ENCODE measurements at places on chromosomes 2 and 18.
A peak's percentile ranks its signal among the peaks of the same experiment; 100 is the strongest.

DNA sequence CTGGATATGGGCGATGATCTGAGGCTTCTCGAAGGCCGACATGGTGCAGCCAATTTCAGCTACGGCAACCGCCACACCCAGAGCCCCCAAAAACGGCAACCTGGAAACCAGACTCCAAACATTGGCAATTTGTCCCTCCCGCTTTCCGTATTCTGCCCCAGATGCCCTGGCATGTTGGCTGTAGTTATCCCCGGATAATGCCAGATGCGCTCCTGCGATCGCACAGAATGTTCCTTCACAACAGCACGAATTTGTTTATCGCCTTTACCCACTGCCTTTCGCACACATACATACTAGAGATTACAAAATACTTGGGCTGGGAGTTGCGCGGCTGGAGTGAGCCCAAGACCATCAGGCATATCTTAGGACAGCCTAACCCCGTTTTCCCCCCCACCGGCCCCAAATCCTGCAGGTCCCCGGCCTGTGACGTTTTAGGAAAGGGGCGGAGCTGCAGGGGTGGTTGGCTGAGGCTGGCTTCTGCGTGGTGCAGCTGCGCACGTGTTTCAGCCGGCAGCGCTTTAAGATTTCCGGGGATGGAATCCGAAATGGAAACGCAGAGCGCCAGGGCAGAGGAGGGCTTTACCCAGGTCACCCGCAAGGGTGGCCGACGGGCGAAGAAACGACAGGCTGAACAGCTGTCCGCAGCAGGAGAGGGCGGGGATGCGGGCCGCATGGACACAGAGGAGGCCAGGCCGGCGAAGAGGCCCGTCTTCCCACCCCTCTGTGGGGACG is at the start of gene PNO1:
PNO1 (plus strand) TSS at position 487 of the 732 bp plus-strand sequence; CDS start at position 534, 47 bp downstream.
- peaks cover 25% of the 10 kb centered on the region for H3K36me3 ChIP-seq
- H3K27ac ChIP-seq = peak within 1 kb of the TSS; percentile 94
- H3K27me3 ChIP-seq = no peaks in the 10 kb centered on the region
- peak within 1 kb of the TSS; percentile 92 for H3K4me3 ChIP-seq
- H3K4me1 ChIP-seq = peaks cover 47% of the 10 kb centered on the region
- DNase-seq = peak; percentile 96

GRCh38 chr2:173898996-173899395 is 66.2 kb downstream of the SP3 start:
- peak overlapping the region; percentile 46 for H3K4me3 ChIP-seq
- H3K36me3 ChIP-seq = no peaks in the 10 kb centered on the region
- H3K27ac ChIP-seq = no peak overlapping the region
- peaks cover 5% of the 10 kb centered on the region for H3K4me1 ChIP-seq

DNA sequence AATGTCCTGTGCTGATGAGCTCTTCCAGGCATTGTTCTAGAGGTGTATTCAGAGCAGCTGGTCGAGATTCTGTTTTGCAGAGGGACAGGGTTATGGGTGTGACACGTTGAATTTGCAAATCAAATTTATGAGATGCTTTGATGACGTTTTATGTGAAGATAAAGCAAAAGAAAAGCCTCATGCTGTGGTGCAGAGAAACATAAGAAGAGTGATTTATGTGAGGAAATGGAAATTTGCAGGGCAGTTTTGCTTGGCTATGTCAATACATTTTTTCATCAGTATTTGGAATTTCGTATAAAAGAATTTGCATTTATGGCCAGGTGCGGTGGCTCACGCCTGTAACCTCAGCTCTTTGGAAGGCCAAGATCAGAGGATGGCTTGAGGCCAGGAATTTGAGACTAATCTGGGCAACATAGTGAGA is 36.4 kb downstream of the TSN start:
- H3K27ac ChIP-seq = no peak overlapping the region
- peaks cover 4% of the 10 kb centered on the region for H3K27me3 ChIP-seq
- DNase-seq = no peak
- H3K4me1 ChIP-seq = no peaks in the 10 kb centered on the region
- no peaks in the 10 kb centered on the region for H3K36me3 ChIP-seq

GRCh38 chr2:46719487-46719886 is 196.1 kb downstream of the MCFD2 start:
- peaks cover 5% of the 10 kb centered on the region for H3K4me1 ChIP-seq
- no peak for DNase-seq
- no peak overlapping the region for H3K27ac ChIP-seq
- no peak overlapping the region for H3K4me3 ChIP-seq
- H3K27me3 ChIP-seq = no peaks in the 10 kb centered on the region
- H3K36me3 ChIP-seq = no peaks in the 10 kb centered on the region

DNA sequence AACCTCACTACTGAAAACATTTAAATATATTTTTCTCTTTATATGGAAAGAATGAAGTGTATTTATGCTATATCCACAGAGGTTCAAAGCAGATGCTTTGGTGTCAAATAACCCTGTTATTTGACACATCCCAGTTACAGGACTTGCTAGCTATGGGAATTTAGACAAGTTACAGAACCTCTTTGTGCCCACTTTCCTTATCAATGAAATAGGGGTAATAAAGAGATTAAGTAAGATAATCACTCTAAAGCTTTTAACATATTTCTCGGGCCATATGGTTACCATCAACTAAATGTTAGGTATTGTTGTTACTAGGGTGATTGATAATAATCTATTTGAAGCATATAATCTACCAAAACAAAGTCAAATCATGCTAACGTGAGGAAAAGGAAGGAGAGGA is 1660.6 kb upstream of the NXPH2 start:
- no peak overlapping the region for H3K4me3 ChIP-seq
- no peaks in the 10 kb centered on the region for H3K4me1 ChIP-seq
- no peaks in the 10 kb centered on the region for H3K27me3 ChIP-seq

DNA sequence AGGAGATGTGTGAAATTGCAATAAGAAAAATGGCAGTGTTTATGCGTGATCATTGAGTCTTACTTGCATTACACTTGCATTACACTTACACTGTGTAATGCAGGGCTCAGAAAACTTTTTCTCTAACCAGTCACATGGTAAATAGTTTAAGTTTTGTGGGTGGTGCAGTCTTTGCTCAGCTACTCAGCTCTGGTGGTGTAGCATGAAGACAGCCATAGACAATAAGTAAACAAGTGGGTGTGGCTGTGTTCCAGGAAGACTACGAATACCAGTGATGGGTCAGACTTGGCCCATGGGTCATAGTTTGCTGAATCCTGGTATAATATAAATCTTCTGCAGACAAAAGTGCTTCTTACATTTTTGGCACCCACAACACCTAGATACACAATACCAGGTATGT is 115.6 kb upstream of the CYP1B1 start:
- no peak overlapping the region for H3K4me3 ChIP-seq
- H3K4me1 ChIP-seq = no peaks in the 10 kb centered on the region
- DNase-seq = peak; percentile 24
- no peaks in the 10 kb centered on the region for H3K27me3 ChIP-seq
- H3K36me3 ChIP-seq = no peaks in the 10 kb centered on the region

- no peak for DNase-seq
- H3K36me3 ChIP-seq = no peaks in the 10 kb centered on the region
- H3K4me1 ChIP-seq = no peaks in the 10 kb centered on the region
- H3K27ac ChIP-seq = no peak overlapping the region
- no peak overlapping the region for H3K4me3 ChIP-seq
- no peaks in the 10 kb centered on the region for H3K27me3 ChIP-seq
Observed at GRCh38 chr2:124633812-124634211, 608.7 kb downstream of the CNTNAP5 start.

DNA sequence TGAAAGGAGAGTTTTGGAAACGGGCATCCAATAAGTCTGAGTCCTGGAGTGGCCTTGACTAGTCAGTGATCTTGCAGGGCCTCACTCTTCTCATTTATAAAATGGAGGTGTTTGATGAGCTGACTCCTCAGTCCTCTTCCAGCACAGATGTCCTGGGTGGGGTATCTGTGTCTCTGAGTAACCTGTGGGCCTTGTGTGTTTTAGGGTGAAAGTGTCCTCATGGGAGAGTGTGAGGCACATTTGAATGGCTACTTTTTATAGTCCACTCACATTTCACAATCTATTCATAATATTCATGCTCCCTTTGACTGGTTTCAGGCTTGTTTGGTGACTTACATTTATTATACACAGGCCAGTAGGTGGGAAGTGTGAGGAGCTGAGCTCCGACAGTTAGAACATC is 106.4 kb upstream of the CELF4 start:
- no peaks in the 10 kb centered on the region for H3K36me3 ChIP-seq
- H3K27ac ChIP-seq = no peak overlapping the region
- H3K4me3 ChIP-seq = no peak overlapping the region
- no peak for DNase-seq
- no peaks in the 10 kb centered on the region for H3K4me1 ChIP-seq

DNA sequence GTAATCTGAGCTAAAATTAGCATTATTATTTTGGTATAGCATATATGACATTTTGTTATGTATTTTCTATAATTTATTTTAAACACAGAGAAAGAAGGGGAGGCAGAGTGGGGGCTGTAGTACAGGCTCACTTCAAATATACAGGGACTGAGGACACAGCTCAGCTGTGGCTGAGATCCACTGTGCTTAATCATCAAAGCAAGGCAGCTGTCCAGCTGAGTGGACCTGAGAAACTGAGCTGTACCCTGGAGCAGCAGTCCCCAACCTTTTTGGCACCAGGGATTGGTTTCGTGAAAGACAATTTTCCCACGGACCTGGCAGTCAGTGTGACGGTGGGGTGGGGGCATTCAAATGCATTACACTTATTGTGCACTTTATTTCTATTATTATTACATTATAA is 687.2 kb downstream of the RNF144A start:
- no peaks in the 10 kb centered on the region for H3K4me1 ChIP-seq
- no peak for DNase-seq
- H3K27ac ChIP-seq = no peak overlapping the region
- no peak overlapping the region for H3K4me3 ChIP-seq

GRCh38 chr2:198238429-198238828 is 434.0 kb downstream of the PLCL1 start:
- H3K4me3 ChIP-seq = no peak overlapping the region
- no peaks in the 10 kb centered on the region for H3K4me1 ChIP-seq
- peaks cover 13% of the 10 kb centered on the region for H3K27me3 ChIP-seq
- H3K27ac ChIP-seq = no peak overlapping the region
- DNase-seq = no peak

DNA sequence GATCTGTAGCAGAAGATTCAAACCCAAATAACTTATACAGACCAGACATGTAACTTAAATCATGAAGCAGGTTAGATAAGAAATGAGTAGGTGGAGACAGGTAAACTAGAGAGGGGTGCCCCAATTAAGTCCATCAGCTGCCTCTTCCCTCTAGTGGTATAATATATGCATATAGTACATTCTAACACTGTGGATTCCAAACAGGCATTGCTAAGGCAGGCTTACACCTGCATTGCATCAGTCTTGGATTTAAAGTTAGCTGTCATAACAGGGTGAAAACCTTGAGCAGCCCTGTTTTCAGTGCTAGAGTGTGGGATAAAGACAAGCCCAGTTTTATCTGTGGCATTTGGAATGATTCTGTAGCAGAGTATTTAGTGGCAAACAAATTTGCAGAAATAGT is 63.4 kb downstream of the NYAP2 start:
- no peak overlapping the region for H3K27ac ChIP-seq
- H3K4me3 ChIP-seq = no peak overlapping the region
- H3K27me3 ChIP-seq = peaks cover 5% of the 10 kb centered on the region
- peaks cover 12% of the 10 kb centered on the region for H3K4me1 ChIP-seq
- no peaks in the 10 kb centered on the region for H3K36me3 ChIP-seq

DNA sequence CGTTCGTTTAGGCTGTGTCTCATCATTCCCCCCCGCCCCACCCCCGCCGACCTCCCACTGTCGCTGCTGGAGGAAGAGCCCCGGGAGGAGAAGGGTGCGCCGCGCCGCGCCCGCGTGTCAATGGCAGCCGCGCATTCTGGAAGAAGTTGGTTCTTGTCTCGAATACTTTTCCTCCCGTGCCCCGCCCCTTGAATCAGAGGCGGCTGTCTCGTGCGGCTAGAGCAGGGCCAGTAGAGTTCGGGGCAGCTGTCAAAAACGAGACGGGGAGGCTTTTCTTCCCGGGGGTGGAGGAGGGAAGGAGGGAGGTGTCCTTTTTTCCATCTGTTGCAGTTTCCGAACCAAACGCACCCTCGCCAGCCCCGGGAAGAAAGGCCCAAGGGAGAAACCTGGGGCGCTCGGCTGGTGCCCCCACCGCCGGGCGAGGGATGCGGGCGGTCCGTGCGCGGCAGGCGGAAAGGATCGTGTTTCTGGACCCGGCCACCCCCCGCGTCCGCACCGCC is 410 bp upstream of the TGIF1 start:
- H3K27ac ChIP-seq = peak overlapping the region; percentile 97
- no peaks in the 10 kb centered on the region for H3K36me3 ChIP-seq
- peak overlapping the region; percentile 69 for H3K4me3 ChIP-seq
- DNase-seq = no peak
- peaks cover 5% of the 10 kb centered on the region for H3K27me3 ChIP-seq
- peaks cover 62% of the 10 kb centered on the region for H3K4me1 ChIP-seq

GRCh38 chr2:66830881-66831280 is 396.0 kb downstream of the MEIS1 start:
- no peaks in the 10 kb centered on the region for H3K36me3 ChIP-seq
- H3K27me3 ChIP-seq = no peaks in the 10 kb centered on the region
- no peaks in the 10 kb centered on the region for H3K4me1 ChIP-seq
- H3K27ac ChIP-seq = no peak overlapping the region
- no peak overlapping the region for H3K4me3 ChIP-seq
